ENCODE measurements at places on chromosomes 7 and 10.

GRCh38 chr7:70913924-70914323 is 218.0 kb upstream of the GALNT17 start:
- no peak for DNase-seq

GRCh38 chr7:8379264-8379663 is 54.1 kb upstream of the NXPH1 start:
- no peak for DNase-seq

DNA sequence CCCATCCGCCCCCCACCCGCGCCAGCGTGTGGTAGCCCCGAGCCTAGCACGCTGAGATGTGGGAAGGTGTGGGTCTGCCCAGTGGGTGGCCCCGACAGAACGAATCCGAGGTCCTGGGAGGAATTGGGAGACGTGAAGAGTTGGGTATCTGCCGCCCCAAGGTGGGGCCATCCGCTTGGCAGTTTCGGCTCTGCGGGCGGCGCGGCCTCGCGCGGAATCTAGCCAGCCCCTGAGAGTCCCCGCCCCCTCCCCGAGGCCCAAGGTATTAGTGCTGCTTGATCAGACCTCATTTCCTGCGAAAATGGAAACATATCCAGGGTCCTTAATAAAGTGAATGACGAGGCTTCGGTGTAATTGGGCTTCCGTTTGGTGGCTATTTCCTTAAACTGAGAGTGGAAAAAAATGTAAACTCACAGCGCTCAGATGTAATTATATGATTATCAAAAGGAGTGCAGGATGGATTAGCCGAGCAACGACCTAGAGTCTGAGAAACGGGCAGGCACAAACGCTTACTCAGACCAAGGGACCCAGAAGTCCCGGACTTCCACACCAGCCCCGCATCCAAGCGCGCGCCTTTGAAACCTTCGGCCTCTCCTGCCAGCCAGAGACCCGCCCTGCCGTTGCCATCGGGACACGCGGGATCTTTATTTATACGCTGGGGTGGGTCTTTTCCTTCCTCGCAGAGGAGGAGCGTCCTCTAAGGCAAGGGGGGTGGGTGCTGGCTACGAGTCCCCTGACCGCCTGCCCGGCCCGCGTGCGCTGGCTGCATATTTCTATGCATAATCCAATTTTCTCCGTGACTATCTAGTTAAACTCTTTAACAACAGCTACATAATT is 12.8 kb downstream of the LBX1 start:
- DNase-seq, result no peak

DNA sequence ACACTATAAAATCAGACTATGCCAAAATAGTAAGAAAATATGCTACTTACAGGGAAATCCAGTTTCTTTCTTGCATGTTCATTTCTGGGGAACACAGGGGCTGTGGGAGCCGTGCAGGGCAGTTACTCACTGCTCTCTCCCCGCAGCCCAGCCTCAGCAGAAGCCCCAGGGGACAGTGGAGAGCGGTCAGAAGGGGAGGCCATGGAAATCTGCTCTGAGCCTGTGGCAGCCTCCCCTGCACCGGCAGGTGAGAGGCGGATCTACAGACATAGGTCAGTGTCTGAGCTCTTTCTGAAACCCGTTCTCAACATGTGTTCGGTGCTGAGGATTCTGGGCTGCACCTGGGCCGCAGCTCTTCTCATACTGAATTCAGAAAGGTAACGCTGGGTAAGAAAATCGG is 2.9 kb downstream of the ZNF511 start:
- no peak for DNase-seq

- no peak for DNase-seq
Measured at GRCh38 chr7:23100697-23101096, 4.9 kb upstream of the KLHL7 start.

- DNase-seq, result no peak
Measured at GRCh38 chr10:73874267-73875138, at the start of gene CAMK2G. Gene CAMK2G, minus strand, starts transcription at chr10:73874555. Its CDS starts 94 bp downstream, at chr10:73874461.

- no peak for DNase-seq
Measured at GRCh38 chr10:130495891-130496636, 359.9 kb downstream of the GLRX3 start.

GRCh38 chr7:115024276-115024675 is 102.4 kb downstream of the MDFIC start:
- DNase-seq, result no peak

DNA sequence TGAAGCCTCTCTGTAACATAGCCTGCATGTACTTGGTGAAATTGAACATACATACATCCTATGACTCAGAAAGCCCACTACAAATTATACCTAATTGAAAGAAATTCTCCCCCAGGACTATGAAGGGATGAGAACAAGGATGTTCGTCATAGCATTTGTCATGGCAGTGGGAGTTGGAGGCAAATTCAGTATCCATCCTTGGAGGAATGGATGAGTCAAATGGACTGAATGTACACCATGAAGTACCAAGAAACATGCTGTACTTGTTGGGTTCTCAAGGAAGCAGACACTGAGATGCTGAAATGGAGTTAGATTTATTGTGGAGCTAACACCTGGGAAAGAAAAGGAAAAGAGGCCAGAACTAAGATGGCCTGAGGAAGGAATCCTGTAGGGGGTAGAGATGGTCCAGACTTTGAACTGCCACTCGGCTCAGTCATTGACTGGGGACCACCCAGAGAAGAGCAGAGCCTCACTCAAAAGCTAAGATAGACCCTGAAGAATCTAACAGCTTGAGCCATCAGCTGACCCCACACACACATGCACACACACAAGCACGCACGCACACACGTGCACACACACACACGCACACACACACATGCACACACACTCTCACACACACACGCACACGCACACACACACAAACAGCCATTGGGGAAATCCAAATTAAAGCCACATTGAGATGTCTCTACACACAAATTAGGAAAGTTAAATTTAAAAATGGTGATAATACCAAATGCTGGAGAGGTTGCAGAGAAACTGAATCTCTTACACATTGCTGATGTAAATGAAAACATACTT is 22.3 kb downstream of the AOC1 start:
- no peak for DNase-seq

- DNase-seq, result no peak
Measured at GRCh38 chr10:95485056-95485844, 75.9 kb downstream of the SORBS1 start.

DNA sequence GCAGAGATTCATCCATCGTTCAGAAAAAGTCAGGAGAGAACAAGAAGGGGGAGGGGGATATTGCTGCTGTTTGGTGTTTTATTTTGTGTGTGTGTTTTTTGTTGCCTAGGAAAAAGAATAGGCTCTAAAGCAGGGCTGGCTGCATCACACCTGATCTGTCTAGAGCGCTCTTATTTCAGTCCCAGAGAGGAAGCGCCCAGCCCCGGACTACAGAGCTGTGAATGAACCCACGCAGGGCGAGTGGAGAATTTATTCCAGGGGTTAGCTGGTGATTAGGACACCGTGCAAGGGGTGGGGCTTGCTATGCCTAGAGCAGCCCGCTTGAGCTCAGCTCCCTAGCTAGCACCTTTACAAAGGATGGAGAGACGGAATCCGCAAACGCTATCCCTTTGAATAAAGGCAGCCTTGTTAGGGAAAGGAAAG is 621 bp upstream of the FAM13C start:
- DNase-seq, result no peak

GRCh38 chr7:155948845-155949244 is 136.6 kb upstream of the SHH start:
- no peak for DNase-seq
